Heart left ventricle (tissue), 16 donors: ENCODE measurements at places on chromosomes 16 and 17. TPM values are rescaled to one million over a fixed set of nuclear protein-coding genes. Genes with fewer than 3 reads are reported as not detected.

MYL11 gene
- polyA plus RNA-seq: not detected

DNA sequence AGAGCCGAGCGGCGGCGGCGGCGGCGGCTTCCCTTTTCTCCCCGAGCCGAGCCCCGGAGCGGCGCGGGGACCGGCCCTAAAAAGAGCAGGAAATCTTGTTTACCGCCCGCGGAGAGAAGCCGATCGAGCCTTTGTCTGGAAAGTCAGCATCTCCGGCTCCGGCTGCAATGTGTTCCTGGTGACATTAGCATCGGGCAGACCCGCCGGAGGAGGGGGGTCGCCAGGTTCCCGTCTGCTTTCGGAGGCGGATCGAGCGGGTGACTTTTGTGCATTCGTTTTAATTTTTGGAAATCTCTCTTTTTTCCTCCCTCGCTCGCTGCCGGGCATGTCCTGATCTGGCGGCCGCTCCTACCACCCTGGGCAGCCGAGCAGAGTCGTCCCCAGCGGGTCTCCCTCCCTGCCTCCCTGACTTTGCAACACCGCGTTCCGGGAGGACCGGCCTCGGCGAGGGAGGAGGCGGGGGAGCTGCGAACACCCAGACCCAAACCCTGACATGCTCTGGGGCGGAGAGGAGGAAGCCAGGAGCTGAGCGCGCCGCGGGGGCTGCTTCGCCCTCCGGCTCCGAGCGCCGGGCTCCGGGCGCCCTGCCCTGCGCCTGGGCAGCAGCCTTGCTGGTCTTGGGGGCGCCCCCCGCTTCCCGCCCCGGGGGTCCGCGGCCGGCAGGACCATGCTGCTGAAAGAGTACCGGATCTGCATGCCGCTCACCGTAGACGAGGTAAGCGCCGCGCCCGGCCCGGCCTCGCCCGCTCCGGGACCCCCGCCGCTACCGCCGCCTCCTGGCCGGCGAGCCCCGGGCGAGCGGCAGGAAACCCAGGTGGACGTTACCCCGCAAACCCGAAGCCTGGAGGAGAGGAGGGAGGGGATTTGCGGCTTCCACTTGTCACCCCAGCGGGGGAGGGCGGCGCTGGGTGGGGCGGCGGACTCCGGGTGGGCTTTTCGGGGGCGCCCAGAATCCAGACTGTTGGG, 690 bp downstream of the PITPNC1 start:
- peak; percentile 61 for DNase-seq

DNA sequence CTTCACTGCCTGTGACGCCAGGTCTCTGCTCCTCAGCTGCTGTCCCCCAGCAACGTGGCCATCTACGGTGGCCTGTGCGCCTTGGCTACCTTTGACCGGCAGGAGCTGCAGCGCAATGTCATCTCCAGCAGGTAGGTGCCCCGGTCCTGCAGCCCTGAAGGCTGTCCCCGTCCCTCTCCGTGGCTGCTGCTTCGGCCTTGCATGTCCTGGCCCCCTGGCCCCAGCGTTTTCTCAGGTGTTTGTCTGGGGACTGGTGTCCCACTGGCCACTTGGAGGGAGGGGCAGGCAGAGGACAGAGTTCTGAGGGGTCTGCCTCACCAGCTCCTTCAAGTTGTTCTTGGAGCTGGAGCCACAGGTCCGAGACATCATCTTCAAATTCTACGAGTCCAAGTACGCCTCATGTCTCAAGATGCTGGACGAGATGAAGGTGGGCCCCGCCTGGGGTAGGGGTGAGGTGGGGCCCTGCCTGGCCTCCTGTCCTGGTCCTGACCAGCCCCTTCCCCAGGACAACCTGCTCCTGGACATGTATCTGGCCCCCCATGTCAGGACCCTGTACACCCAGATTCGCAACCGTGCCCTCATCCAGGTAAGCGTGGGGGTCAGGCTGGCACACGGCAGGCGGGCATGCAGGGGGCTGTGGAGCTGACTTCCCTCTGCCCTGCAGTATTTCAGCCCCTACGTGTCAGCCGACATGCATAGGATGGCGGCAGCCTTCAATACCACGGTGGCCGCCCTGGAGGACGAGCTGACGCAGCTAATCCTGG, 4.4 kb downstream of the GPS1 start:
- DNase-seq: peak; percentile 23

DNA sequence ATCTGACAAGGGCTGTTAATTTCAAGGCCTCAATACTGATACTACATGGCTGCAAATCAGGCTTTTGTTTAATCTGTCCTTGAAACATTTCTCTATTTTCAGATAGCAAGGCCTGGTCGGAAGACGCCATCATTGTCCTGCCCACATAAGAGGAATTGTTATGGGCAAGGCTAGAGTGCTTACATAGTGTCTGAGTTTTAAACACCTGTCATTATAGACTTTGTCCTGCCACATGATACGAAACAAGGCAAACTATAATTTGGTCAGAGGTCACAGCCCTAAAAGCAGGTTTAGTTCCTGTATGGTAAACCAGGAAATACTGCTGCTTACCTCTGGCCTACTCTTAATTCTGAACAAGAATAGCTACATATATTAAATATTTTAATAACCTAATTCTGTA, 104.4 kb downstream of the SSH2 start:
- no peak for DNase-seq

GRCh38 chr16:50449800-50450199, 81.0 kb upstream of the BRD7 start:
- DNase-seq: no peak

GRCh38 chr16:88688013-88688778, 1.9 kb upstream of the SNAI3 start:
- DNase-seq: peak; percentile 26

GRCh38 chr16:31376705-31377104, 16.4 kb upstream of the ITGAD start:
- DNase-seq: no peak

DNA sequence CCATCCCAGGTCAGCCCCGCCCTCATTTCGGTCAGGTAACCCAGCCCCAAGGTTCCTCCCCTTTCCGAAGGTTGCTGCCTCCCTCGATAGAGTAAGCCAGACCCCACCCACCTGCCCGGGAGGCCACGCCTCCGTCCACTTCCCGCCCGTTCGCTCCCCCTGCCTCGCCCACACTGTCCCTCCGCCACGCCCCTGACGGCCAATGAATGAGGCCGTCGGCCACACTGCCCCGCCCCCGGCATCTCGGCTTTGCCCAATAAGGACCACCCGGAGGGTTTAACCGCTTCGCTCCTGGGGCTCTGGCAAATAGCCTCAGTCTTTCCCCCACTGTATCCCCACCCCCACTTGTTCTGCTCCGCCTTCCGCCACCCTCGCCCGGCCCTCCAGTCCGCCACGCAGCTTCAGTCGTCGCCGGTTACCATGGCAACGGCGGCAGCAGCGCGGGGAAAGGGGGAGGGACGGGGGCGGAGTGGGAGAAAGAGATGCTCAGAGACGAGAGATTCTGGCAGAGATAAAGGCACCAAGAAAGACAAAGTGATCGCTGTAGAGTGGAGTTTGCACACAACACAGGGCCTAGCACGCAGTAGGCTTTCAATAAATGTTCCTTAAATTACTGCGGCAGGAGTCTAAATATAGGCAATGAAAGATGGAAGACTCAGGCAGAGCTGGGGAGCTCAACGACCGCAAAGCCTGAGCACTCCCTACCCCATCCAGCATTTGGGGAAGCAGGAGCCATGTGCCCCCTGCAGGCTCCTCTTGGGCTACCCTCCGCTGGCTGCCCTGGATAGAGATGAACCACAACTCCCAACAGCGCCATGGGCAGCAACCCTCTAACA, 5.1 kb downstream of the DLG4 start:
- DNase-seq: peak; percentile 99
